Naive thymus-derived CD4-positive, alpha-beta T cell (primary cell): ENCODE measurements at places on chromosomes 11 and 22.

DNA sequence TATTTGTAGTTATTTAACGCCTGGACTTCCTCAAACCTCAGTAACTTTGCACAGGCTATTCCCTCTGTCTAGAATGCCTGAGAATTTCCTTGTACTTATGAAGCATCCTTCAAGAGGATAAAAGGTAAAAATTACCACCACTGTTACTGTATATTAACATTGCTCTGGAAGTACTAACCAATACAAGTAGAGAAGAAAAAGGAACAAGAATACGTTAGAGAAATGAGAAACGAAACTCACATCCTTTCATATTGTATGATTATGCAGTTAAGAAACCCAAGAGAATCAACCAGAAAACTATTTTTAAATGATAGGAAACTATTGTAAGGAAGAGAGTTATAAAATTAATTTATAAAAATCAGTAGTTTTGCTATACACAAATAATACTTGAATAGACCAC lies 48.2 kb upstream of the OR5P2 start:
- DNase-seq, result no peak

DNA sequence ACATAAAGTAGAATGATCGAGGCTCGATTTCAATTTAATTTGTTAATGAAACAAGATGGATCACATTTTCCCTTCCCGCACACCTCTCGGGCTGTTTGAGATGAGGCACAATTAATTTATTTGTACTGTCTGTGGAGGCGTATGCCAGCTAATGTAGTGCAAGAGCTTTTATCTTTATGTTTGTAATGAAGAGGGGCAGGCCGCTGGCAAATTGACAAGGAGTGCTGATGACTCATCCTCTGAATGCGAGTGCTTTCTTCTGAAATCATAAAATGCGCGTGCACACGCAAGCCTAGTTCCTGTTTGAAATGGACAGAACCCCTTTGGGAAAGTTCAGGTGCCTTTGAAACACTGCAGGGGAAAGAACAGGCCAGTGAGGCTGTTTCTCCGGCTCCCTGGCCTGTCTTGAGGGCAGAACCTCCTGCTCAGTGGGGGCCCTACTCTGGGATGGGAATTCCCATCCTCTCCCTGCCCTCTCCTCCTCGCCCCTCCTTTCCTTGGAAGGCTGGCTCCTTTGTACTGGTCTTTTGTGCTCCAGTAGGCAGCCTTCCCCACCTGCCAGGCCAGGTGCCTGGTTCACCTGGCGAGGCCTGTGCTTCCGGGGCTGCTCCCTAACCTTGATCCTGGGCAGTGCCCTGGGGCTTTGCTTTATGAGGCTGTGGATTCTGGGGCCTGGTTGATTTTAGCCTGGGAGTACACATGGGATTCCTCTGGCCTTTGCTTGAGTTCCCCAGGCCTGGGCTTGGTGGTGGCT lies 50.3 kb downstream of the TEAD1 start:
- DNase-seq, result no peak

DNA sequence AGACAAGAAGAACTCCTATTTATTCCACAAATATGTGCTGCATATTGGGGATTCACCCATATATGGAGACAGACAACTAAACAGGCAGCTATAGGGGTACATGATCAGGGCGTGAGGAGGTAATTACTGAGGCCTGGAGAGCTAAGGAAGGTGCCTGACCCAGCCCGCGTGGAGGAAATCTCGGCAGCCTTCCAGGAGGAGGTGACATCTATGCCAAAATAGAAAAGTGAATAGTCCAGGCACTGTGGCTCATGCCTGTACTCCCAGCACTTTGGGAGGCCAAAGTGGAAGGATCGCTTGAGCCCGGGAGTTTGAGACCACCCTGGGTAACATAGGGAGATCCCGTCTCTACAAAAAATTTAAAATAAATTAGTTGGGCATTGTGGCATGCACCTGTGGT lies 13.6 kb downstream of the NIPSNAP1 start:
- DNase-seq, result no peak

GRCh38 chr22:45969414-45969799 lies 7.6 kb downstream of the WNT7B start:
- DNase-seq, result no peak

DNA sequence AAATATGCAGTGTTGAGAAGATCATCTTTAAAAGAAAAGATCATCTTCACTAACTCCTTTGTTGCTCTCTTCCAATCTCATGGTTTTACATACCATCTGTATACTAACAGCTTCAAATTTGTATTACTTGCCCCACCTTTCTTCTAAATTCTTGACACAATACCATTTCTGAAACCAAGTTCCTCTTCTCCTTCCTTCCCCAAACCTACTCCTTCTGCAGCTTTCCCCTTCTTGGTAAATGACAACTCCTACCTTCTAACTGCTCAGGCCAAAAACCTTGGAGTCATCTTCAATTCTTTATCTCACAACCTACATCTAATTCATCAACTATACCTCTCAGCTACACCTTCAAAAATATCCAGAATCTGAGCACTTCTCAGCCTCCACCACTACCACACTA lies 9.3 kb downstream of the PRCP start:
- no peak for DNase-seq

DNA sequence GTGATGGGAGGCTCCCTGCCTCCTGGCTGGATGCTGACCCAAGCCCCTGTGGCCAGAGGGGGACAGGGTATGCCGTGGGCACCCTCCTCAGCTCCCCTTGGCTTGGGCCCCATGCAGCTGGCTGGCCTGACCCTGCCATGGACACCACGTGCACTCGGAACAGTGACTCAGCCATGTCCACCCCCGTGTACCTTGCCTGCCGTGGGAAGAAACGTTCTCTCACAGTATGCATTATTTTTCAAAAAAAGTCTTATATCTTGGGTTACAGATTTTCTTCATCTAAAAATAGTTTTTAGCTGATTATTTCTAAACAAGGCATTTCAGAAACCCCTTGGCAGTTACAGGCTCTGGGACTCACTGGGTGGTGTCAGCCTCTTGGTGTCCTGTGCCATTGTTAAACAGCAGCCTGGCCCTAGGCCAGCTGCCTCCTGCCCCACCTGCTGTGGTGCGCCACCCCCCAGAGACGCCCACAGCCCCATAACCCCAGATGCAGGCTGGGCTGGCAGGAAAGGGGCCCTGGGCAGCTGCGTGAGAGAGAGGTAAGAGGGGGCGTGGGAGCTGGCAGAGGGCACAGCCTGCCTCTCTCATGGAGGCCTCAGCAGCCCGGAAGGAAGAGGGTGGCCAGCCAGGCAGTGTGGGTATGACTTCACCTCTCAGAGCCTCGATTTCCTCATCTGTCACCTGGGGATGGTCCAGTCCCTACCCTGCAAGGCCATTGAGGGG lies 99.8 kb downstream of the MORC2 start:
- no peak for DNase-seq

DNA sequence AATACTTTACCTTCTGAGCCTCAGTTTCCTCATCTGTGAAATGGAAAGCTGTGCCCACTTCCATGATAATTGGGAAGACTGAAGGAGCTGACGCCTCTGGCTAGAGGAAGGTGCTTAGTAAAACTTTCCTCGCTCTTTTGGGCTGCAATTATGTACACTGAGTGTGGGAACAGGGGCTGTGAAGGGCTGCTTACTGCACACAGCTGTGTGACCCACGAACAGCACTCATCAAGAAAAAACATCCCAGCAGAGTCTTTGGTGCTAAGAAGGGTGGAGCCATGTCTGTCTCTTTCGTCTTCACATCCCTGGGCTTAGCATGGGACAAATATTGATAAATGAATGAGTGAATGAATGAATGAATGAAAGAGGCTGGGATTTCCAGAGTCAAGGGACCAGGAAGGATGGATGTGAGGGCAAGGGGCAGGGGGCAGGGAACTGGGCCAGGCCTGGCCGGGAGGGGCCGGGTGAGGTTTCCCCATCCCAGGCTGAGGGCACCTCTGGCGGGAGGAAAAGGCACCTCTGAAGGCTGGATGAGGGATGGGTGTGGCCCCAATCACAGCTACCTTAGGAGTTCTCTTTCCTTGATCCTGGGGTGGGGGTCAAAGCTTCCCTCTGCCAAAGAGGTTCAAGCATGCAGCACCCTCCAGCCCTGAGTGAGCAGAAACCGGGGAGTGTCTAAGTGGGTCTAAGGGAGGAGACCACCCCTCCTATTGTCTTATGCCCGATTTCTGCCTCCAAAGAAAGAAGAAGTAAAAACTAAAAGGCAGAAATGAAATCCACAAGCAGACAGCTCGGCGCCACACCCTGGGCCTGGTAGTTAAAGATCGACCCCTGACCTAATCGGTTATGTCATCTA lies 9.2 kb upstream of the CD5 start:
- DNase-seq, result no peak

GRCh38 chr11:96055706-96056387 lies 131.9 kb upstream of the MTMR2 start:
- DNase-seq, result no peak

GRCh38 chr22:25695146-25695545 lies 46.8 kb upstream of the MYO18B start:
- no peak for DNase-seq
